Left ventricle myocardium superior (tissue), 1 donor: ENCODE measurements at places on chromosomes 1 and 21. TPM values are rescaled to one million over a fixed set of nuclear protein-coding genes. Genes with fewer than 3 reads are reported as not detected.

DNA sequence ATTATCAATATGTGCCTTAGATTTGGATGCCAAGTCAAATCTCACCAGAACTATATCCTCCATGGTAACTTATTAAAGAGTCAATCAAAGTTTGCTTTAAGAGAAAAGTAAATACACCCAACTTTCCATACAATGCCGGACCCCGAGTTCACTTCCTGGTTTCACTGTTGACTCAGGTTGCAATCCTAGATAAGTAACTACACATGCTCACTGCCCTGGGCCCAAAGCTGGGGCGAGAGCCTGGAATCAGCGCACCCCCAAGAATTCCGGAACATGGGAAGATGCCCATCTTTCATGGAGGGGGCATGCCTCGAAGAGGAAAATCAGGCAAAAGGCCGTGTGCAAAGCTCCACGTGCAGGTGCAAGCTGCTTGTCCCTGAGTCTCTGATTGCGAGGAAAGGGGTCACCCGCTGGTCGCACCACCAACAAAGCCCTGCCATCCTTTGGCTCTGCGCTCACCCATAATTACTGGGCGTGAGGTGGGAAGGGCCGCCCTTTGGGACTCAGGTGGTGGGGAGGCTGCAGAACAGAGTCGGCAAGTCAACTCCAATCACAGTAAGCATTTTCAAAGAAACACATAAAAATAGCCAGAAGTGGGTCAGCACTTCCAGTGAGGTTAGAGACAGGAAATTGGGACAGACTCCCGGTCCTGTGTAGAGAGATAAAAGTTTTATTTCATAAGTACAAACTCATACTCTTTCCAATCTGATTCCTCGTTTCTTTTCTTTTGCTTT is 167.7 kb downstream of the TOMM20 start:
- no peak for DNase-seq

DNA sequence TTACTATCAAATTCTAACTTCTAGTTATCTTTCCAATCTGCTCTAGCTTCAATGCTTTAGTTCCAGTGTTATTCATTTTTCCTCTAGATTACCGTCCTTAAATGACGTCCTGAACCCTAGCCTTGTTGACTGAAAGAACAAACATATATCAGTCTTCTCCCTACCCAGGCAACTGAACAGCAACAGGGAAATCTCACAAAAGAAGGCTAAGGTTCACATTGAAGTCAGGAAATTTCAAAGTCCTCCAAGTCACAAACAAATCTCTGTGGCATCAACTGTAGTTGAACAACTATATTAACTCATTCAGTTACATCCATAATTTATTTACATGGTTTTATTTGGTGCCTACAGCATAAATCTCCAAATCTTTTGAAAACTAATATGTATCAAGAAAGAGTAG is 19.5 kb downstream of the FOXJ3 start:
- no peak for DNase-seq

TRIM17 gene
- 0.50 TPM for total RNA-seq

LYPD8 gene
- total RNA-seq = not detected

KCNK1 gene
- 29.7 TPM for total RNA-seq

GRCh38 chr1:232123775-232124659 is 497.4 kb downstream of the DISC1 start:
- no peak for DNase-seq

GRCh38 chr1:186761358-186761757 is 67.4 kb upstream of the PLA2G4A start:
- DNase-seq = no peak

DNA sequence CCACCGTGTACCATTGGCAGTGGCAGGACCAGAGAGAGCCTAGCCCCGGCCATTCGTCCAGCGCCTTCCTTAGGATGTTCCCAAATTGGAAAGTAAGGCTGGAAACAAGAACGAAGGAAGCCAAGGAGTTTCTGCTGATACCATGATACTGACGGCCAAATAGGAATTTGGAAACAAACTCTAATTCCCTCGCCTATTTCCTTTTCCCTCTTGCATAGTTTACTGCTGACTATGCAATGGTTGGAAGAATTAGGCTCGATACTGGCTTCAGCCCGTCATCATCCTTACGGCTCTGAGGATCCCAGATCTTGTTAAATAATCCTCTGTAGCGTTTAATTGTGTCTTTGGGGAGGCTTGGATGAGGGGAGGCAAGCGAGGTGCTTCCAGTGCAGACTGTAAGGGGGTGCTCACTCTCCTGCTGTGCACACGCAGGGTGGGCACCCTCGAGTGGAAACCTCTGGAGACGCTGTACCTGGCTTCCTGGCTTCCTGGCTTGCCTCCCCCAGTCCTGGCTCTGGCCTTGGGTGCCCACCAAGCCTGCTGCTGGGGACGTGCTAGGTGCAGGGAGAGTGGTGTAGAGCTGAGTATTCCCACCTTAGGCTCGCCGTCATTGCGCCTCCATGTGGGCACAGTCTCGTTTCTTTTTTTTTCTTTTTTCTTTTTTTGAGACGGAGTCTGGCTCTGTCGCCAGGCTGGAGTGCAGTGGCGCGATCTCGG is 27.4 kb upstream of the CAMTA1 start:
- DNase-seq = no peak

KCND3 gene
- total RNA-seq = 19.8 TPM

DNA sequence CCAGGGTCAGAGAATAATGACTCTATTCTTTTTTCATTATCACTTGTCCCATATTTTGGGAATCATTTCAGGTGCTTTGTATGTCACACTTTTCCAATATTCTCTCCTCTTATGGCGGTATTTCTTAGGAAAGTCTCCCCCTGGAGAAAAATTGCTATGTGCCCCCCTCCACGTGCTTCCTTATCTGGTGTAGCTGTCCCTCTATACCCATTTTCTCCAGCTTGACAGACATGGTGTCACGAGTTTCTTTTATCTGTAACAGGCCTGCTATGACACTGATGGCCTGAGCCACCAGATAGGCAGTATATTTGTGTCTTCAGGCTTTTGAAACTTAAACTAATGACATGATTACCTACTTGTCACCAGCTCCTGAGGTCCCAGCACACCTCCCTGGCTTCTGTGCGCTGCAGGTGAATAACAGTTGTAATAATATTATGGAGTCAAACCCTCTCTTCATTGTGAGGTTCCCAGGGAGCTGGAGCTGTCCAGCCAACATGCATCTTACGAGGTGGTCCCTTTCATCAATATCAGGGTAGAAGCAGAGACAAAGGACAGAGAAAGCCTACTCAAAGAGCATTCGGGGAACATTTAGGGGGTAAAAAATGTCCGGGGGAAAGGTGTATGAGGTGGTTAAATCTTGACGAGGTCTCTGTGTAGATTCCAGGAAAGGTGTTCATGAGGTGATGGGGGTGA is 71.2 kb upstream of the DUSP10 start:
- no peak for DNase-seq

FNDC10 gene
- 3.6 TPM for total RNA-seq

- DNase-seq = no peak
Observed at GRCh38 chr1:209037064-209037463, 546.5 kb upstream of the CAMK1G start.

CD2 gene
- total RNA-seq = 1.7 TPM

TRIM58 gene
- total RNA-seq = 0.07 TPM

OR10J1 gene
- total RNA-seq = not detected

- no peak for DNase-seq
Observed at GRCh38 chr1:93471284-93471683, 23.4 kb downstream of the FNBP1L start.

DNA sequence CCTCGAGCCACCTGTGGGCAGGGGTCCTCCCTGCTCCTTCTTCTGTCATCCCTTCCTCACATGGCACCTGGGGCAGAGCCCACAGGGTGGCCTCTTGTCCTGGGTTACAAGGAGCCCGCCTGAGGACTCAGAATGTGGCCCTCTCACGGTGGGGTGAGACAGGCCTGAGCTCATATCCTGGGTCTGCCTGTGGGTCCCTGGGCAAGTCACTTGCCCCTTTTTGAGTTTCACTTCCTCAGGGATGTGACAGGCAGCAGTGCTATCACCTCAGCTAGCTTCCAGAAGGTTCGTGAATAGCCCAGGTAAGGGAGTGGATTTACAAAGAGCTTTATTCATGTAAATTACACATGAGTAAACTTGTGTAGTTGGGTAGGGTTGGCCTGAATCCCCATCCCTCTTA is 33.5 kb downstream of the HTR6 start:
- no peak for DNase-seq

DNA sequence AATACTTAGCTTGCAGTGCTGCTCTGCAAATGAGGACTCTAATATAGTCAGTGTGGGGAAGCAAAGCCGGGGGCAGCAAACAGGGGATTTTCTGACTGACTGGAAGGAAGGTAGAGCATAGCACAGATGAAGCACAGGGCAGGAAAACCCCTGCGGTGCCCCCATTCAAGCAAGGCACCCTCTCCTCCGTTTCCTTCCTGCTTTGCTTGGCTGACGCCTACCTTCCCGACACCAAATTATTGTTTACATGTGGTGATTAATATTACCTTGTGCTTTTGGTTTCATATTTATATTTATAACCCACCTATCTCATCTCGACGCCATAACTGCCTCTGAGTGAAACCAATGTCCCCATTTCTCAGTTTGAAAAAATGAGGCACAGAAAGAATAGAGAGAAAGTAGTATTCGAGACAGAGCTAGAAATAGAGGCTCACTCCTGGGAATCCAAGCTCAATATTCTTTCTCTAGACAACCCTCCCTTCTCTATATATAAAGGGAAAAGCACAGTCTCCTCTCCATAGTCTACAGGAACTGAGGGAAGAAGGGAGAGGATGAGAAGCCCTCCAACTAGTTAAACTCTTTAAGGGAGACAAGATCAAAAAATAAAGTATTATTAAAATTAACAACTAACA is 41.3 kb downstream of the PIK3C2B start:
- DNase-seq = no peak

GRCh38 chr21:35025206-35026152 is 23.6 kb downstream of the RUNX1 start:
- no peak for DNase-seq

DNA sequence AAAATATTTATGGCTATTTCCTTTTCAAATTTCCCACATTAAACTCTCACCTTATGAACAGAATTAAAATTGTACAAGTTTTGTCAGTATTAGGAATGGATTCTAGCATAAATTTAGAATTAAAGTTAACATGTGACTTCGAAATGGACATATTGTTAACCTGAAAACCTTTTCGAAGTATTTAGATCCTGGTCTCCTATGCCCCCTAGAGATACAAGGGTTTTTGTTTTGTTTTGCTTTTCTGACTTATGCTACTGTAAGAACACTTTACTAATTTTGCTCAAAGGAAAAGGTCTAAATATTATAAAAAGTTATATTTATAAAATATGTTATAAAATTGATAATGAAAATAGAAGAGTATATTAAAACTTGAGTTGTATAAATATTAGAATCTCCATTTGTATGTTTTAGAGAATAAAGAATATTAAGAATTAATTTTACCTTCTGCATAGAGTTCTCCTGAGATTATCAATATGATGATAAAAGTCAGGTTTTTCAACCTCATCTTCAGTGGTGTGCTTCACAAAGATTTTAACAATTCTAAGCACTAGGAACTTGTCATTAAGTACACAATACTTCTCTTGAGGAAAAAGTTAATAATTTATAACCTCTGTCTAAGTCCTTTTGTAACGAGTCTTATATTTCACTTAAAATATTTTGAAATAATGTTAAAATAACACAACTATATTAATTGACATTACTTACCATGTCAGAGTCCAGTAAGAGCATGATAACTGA is at the start of gene F13B:
Gene F13B, minus strand, starts transcription at position 542 of the 738 bp plus-strand sequence. Its CDS starts 37 bp downstream, at position 505.
- DNase-seq = no peak

E2F2 gene
- 0.35 TPM for total RNA-seq

DNA sequence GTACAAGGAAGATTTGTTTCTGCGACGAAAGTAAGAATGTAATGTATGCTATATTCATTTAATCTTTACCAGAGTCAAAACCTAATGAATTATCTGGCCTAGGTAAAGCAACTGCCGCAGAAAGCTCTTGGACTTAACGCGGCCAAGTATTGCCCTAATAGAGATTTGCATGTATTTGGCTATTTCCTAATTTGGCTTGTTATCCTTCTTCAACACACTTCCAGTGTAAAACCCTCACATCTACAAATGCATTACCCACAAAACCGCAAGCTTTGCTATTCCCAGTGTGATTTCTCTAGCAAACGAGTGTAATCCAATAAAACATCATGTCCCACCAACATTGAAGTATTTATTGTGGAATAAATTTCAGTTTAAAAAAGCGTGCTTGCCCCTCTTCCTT is 123.8 kb upstream of the LMO4 start:
- DNase-seq = no peak

GRCh38 chr1:222105393-222105737 is 363.5 kb upstream of the DUSP10 start:
- DNase-seq = no peak

DNA sequence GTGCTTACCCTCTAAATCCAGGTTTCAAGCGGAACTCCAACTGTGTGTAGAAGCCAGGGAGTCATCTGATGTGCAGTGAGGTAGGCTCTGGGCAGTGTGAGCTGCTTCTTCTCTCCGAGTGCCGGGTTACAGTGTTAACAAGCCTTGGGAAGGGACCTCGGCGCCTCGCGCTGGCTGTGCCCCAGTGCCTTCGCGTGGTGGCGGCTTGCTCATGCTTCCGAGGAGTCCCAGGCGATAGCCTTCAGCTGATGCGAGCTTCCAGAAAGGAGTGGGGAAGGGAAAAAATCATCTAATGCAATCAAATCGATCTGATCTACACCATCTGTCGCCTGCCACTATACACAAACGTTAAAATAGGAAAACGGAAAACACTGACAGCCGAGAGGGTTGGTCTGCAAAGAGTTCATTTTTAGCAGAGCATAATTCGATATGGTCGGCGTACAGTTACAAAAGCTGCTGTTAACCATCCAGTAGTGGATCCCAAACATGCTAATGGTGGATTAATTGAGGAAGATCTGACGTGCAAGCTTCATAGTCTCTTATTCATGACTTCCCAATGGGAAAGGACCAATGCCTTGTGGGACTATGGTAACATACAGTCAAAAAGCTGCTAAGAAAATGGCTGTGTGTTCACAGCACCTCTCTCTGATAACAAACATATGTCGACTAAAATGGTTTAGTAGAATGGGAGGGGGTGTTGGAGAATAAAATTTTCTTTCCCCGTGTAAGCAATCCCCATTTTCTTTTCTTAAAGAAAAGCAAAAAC is 128.7 kb upstream of the DPYD start:
- DNase-seq = peak; percentile 18
